Eye (tissue), 1 donor: ENCODE measurements at places on chromosomes 13 and 19.

DNA sequence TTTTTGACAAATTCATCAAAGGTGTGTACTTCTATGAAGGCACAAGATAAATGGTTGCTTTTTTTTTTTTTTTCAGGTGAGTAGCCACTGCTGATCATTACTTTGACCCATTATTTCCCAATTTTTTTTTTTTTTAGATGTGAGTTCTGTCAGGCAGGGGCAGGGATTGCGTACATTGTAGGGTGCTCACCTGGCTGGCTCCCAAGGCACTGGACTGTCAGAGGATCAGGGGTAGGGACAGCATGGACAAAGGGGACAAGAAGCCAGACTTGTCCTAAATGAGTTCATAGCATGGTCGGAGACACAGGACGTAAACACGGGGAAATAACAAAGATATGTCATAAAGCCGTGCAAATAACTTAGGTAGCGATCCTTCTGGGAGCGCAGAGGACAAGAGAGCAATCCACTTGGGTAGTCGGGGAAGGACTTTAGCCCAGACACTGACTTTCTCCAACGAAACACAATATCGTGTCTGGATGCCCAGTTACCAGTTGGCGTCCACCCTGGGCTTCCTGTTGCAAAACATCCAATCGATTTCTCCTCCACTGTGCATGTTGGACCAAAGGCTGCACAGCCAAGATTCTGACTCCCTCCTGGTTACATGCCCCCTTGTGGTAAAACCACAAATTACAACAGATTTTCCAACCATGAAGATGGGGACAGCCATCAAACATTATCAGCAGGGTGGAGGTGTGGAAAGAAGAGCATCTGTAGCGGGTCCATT is 27.5 kb upstream of the KATNAL1 start:
- DNase-seq, result peak; percentile 57

- DNase-seq, result no peak
Measured at GRCh38 chr13:76600081-76600480, 286.1 kb downstream of the KCTD12 start.

GRCh38 chr19:22882797-22883196 is 50.7 kb downstream of the ZNF723 start:
- peak; percentile 39 for DNase-seq

GRCh38 chr13:106701771-106702341 is 133.9 kb upstream of the ARGLU1 start:
- DNase-seq, result no peak

- DNase-seq, result peak; percentile 59
Measured at GRCh38 chr19:52735734-52736133, 890 bp upstream of the ZNF611 start.

GRCh38 chr13:46926916-46927590 is 30.2 kb upstream of the HTR2A start:
- no peak for DNase-seq

- no peak for DNase-seq
Measured at GRCh38 chr19:55716531-55716930, 21.7 kb downstream of the NLRP9 start.

DNA sequence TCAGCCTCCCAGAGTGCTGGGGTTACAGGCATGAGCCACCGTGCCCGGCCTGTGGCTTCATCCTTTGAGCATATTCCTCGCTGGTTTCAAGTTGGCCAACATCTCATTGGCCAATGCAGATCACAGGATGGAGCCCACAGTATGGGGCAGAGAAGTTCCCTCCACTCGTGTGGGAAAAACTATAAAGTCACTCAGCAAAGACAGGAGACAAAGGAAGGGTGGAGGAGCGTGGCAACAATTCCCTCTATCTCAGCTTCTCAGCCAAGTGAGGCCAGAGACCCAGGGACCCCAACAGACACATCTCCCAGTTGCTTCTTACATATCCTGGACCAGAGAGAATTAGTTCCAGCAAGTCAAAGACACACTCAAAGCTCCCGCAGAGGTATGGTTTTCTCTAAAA is 184.6 kb upstream of the SOX1 start:
- DNase-seq, result no peak

DNA sequence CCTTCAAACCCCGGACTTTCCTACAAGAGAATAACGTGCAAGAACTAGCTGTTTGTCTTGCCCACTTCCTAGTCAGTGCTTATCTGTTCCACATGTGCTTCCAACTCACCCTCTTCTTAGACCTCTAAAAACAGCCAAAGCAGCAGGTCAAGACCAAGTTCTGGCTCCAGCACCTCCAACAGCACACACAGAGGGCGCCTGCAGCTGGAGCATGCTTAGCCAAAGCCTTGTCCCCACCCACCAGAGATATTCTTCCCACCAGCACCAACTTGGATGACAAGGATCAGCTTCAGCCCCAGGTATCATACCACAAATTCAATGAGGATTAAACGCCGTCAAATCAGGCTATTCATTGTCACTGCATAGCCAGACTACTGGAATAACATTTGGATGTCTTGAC is 17.9 kb downstream of the RCBTB1 start:
- DNase-seq, result no peak

- no peak for DNase-seq
Measured at GRCh38 chr19:51544038-51544437, 12.6 kb upstream of the SIGLEC6 start.

- no peak for DNase-seq
Measured at GRCh38 chr19:11685676-11686650, 52.8 kb downstream of the ZNF823 start.

- DNase-seq, result no peak
Measured at GRCh38 chr19:55018216-55018615, 19.8 kb downstream of the GP6 start.
